Stimulated activated CD8-positive, alpha-beta memory T cell treated with anti-CD3 and anti-CD28 coated beads, Interleukin-7, amount 100 ng/mL, for 1 hour (primary cell): ENCODE measurements at places on chromosomes 12 and 14.
A peak's percentile ranks its signal among the peaks of the same experiment; 100 is the strongest.

GRCh38 chr12:114226241-114226928, 179.6 kb downstream of the TBX5 start:
- DNase-seq: no peak

GRCh38 chr14:59308086-59308485, 119.6 kb downstream of the DAAM1 start:
- DNase-seq: no peak

GRCh38 chr14:23056956-23057756, at the start of gene CDH24:
Gene CDH24, minus strand, starts transcription at chr14:23057520. Its CDS starts 1,787 bp downstream, at chr14:23055733.
- DNase-seq: peak; percentile 50

GRCh38 chr12:53808023-53808705, 56.4 kb upstream of the CISTR start:
- no peak for DNase-seq

- DNase-seq: no peak
Measured at GRCh38 chr12:56839915-56840325, 76.8 kb downstream of the HSD17B6 start.

DNA sequence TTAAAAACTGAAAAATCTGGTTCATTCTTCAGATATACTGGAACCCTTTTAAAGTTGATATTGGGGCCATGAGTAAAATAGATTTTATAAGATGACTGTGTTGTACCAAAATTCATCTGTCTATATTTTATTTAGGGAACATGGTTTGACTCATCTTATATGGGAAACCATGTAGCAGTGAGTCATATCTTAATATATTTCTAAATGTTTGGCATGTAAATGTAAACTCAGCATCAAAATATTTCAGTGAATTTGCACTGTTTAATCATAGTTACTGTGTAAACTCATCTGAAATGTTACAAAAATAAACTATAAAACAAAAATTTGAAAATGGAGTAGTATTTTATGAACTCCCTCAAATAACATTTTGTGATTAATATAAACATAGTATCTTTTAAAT, 14.2 kb downstream of the PTGER2 start:
- DNase-seq: no peak

DNA sequence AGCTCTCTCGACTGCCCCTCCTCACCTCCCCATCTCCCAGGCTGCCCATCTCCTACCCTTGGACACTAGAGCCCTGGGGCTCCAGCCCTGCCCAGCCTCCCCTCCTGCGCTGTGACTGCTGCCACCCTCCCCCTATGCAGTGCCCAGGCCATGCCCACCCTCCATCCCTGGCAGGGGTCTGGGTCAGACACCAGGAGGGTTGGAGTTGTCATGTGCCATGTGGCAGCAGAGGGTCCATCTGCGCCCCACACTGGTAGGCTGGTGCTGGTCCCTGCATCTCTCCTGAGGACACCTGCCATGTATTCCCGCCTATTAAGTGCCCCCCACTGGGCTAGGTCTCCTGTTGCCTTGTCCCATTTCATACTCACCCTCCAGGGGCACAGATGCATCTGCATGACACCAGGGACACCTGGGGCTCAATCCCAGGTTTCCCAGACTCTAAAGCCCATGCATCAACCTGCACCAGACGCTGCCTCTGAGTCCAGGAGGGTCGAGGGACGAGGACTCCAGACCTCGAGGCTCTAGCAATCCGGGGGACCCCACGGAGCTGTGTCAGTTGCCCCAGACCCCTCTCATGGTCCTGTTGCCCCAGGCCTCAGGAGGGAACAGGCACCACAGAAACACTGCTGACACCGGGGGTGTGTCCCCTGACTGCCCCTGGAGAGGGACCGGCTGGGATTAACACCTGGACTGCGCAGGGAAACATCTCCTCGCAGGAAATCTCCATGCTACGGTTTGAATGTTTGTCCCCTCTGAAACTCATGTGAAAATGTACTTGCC, 23.4 kb upstream of the SFSWAP start:
- DNase-seq: no peak

DNA sequence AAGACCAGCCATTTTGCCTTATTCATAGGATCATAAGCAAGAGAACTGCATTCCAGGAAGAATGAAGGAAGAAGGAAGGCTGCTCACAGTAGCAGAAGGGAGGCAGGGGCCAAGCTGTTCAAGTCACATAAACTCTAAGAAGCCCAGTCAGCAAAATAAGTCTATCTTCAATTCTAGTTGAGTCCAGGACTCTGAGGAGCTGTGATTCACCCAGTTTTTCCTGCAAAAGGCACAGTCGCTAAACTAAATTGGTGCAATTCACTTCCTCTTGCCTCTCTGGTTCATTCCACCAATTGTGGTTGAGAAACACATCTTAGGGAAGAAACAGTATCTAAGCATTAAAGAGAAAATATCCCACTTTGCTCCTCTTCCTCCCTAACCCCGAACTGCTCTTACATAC, 9.8 kb downstream of the ZNF641 start:
- no peak for DNase-seq

GRCh38 chr12:118835926-118836325, 145.4 kb upstream of the SRRM4 start:
- DNase-seq: no peak

- DNase-seq: no peak
Measured at GRCh38 chr12:10113075-10113474, 14.3 kb upstream of the CLEC1A start.

GRCh38 chr14:36281309-36281708, 39.1 kb downstream of the MBIP start:
- DNase-seq: no peak

DNA sequence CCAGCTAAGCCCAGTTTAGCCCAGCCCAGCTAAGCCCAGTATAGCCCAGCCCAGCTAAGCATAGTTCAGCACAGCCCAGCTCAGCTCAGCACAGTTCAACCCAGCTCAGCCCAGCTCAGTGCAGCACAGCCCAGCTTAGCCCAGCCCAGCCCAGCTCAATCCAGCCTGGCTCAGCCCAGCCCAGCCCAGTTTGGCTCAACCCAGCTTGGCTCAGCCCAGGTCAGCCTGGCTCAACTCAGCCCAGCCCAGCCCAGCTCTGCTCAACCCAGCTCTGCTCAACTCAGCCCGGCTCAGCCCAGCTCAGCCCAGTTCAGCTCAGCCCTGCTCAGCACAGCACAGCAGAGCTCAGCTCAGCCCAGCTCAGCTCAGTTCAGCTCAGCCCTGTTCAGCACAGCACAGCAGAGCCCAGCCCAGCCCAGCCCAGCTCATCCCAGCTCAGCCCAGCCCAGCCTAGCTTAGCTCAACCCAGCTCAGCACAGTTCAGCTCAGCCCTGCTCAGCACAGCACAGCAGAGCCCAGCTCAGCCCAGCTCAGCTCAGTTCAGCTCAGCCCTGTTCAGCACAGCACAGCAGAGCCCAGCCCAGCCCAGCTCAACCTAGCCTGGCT, 330.9 kb downstream of the TMEM121 start:
- DNase-seq: no peak

- no peak for DNase-seq
Measured at GRCh38 chr14:77843195-77843594, 43.3 kb downstream of the ADCK1 start.

DNA sequence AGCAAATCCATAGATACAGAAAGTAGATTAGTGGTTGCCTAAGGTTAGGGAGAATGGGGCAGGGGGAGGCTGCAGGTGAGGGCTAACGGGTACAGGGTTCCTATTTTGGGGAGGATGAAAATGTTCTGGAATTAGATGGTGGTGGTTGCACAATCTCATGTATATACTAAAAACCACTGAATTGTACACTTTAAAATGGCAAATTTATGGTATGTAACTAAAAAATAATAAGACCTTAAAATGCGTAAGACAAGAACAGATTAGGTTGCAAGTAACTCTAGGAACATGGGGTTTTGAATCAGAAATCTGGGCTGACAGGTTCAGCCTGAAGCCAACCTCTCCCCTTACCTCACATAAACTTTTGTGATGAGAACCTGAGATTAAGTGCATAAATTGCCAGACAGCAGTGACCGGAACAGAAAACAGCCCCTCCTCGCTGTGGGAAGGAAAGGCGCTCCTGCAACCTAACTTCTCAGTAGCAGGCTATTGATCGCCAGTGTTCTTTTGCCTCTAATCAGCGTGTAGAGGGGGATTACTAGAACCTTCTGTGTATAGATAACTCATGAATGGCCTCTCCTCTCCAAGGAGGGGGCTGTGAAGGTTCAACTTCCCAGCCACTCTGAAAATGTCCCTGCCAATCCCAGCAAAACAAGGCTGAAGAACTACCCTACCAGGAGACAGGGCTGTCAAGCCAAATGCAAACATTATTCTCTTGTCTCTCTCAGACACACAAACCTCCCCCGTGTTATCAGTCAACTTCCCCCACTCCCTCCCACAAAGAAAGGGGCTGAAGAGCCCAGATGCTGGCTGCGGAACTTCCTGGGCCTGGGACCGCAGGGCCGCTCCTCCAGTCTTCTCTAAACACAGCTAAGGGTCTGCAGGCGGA, 1.9 kb downstream of the SSH1 start:
- no peak for DNase-seq

- no peak for DNase-seq
Measured at GRCh38 chr14:30440961-30441360, 118.0 kb upstream of the G2E3 start.

DNA sequence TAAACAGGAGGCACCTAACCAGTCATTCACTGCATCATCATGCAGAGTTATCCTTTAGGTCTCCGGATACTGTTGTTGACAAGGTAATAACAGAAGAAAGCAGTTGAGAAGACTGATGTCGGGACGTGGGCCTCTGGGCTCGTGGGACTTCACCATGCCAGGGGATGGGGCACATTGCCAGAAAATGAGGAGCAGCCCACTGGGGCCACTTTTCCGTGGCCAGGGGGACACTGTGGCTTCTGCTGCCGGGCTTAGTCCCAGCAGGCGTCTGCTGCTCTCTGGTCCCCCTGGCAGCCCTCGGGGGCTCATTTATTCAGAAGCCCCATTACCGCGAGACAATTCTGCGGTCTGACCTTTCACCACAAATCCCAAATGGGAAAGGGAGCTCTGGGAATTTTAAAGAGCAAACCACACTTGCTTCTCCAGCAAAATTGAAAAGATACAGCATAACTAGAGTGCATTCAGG, 201.2 kb downstream of the DAD1 start:
- no peak for DNase-seq

- DNase-seq: no peak
Measured at GRCh38 chr12:13631873-13632272, 349.5 kb downstream of the GRIN2B start.

DNA sequence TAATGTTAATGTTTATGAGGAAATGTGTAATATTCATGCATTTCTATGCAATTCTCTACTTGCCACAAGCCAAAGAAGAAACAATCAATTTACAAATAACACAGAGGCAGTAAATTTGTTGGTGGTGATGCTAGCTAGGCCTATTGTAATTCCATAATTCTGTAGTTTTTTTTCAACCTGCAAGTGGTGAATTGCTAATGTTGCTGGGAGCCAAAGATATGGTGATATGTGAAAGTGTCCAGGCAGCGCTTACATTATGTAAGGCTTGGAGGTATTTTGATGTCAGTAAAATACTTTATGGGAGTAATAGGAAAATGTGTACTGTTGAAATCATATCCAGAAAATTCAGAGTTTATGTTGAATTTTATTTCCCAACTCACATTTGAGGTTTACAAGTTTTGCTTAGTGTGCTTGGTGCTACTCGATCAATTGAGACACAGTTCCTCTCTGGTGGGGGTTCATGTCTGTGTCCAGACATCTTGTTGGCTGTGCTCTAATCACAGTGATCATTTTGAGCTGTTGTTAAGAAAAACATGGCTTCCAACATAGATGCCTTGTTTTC, 23.2 kb downstream of the TMTC2 start:
- DNase-seq: no peak

DNA sequence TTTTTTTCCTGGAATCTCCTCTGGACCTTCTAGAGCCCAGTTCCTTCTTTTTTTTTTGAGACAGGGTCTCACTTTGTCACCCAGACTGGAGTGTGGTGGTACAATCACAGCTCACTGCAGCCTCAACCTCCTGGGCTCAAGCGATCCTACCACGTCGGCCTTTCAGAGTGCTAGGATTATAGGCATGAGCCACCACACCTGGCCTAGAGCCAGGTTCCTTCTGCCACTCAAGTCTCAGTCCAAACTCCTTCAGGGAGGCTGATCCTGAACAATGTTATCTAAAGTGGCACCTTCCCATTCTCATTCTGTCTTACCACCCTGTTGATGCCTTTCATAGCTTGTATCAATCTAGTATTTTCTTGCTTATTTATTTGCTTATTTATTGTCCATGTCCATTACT, 22.3 kb upstream of the ELK3 start:
- DNase-seq: no peak

DNA sequence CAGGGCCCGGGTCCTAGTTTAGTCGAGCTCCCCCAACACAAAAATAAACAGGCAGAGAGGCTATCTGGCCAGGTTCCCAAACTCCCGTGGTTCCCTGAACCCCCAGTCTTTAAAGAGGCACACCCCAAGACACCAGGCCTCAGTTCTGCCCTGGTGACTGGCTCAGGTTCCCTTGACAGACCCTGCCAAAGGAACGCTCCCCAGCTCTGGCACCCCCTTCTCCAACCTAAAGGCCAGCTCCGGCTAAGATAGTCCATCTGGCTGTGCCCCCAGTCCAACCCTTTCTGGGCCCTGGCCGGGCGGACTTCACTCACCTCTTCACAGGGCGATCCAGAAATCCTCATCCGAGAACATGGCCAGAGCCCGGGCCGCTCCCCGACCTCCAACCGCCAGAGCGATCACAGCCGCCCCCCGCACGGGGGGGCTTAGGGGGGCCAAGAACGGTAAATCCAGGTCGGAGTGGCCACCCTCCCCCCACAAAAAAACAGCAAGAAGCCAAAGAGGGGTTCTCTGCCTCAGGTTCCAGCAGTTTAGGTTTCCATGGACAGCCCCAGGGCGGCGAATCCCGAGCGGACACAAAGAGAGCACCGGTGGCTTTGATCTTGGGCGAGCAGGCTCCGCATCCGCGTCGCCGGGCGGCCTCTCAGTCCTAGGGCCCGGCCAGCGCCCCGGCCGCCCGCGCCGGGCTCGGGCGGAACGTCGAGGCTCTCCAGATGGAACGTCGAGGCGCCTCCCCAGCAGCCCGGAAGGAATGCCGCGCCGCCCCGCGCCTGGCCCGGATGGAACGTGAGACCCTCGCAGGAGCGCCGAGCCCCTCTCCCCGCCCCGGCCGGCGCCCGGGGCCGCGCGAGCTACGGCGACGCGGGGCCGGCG, 1.1 kb downstream of the KMT2D start:
- DNase-seq: no peak

GRCh38 chr14:52267501-52268278, at the start of gene PTGDR:
Gene PTGDR, plus strand, starts transcription at chr14:52267698. Its CDS starts 117 bp downstream, at chr14:52267815.
- no peak for DNase-seq

GRCh38 chr12:132125736-132126135, 18.4 kb downstream of the DDX51 start:
- no peak for DNase-seq
